ENCODE measurements at places on chromosomes 5 and 9.

GRCh38 chr5:154477382-154478223 is 424 bp downstream of the HAND1 start:
- H3K4me3 ChIP-seq: peak overlapping the region; percentile 56
- no peak for DNase-seq
- H3K36me3 ChIP-seq: no peaks in the 10 kb centered on the region
- peaks cover 81% of the 10 kb centered on the region for H3K27me3 ChIP-seq

DNA sequence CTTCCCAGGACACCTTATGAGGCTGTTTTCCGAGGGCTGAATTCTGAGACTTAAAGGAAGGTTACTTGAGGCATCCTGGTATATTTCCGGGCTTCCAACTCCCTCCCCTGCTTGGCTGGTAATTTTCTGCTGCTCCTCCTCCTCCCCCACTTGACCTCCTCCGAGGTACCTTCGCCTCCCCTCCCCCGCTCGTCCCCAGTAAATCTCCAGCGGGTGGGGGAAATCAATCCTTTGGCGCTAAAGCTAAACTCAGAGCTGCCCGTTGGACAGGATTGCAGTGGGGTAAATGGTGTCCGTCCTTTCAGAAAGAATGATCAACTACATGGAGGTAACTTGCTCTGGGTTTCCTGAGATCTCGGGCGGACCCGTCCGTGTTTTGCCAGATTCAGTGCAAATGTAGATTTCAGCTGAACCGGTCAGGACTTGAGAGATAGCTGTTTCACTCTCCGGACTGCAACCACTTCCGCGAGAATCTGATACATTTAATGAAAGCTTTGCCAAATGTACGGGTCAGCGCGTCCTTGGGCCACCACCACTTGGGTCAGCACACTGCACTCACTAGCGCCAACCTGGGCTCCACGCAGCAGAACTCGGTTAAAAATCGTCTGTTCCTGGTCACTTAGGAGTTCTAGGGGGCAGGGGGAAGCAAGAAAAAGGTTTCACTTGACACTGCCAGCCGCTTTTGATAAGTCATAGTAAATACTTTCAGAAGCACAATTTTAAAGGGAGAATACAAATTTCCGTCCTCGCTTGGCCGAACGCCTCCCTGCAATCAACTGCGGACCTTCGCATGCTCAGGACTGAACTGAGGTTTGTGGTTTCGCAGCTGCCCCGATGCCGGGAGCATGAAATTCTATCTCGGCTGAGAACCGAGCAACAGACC is 4.6 kb upstream of the ISL1 start:
- H3K4me3 ChIP-seq: no peak overlapping the region
- H3K27ac ChIP-seq: no peak overlapping the region
- H3K4me1 ChIP-seq: peaks cover 4% of the 10 kb centered on the region
- H3K36me3 ChIP-seq: no peaks in the 10 kb centered on the region

GRCh38 chr5:175746851-175747250 is 89.0 kb downstream of the HRH2 start:
- no peak for DNase-seq
- peaks cover 64% of the 10 kb centered on the region for H3K27me3 ChIP-seq

DNA sequence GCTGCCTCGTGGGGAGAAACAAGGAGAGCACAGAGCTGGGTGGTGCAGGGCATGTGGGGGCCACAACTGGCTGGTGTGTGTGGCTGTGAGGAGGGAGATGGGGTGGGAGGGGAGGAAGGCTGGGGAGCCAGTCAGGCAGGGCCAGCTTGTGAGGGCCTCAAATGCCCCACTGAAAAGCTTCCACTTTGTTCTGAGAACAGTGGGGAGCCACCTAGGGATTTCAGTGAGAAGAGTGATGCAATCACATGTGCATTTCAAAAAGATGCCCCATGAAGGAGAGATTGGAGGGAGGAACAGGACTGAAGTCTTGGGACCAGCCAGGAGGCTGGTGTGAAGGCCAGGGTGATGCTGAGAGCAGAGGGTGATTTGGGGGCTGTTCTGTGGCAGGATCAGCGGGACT is 1.3 kb downstream of the OR13J1 start:
- no peak for DNase-seq
- H3K4me1 ChIP-seq: no peaks in the 10 kb centered on the region
- no peaks in the 10 kb centered on the region for H3K36me3 ChIP-seq
- no peak overlapping the region for H3K4me3 ChIP-seq
- no peak overlapping the region for H3K27ac ChIP-seq

GRCh38 chr5:22088517-22088916 is 764.6 kb downstream of the CDH12 start:
- no peak overlapping the region for H3K27ac ChIP-seq
- H3K36me3 ChIP-seq: no peaks in the 10 kb centered on the region
- no peaks in the 10 kb centered on the region for H3K27me3 ChIP-seq
- DNase-seq: no peak
- H3K4me3 ChIP-seq: no peak overlapping the region

GRCh38 chr5:123156577-123157296 is 67.7 kb downstream of the PRDM6 start:
- H3K4me3 ChIP-seq: no peak overlapping the region
- no peak for DNase-seq
- H3K36me3 ChIP-seq: no peaks in the 10 kb centered on the region
- H3K27me3 ChIP-seq: peaks cover 6% of the 10 kb centered on the region
- no peak overlapping the region for H3K27ac ChIP-seq

- H3K36me3 ChIP-seq: peaks cover 49% of the 10 kb centered on the region
- H3K4me3 ChIP-seq: no peak overlapping the region
- H3K4me1 ChIP-seq: no peaks in the 10 kb centered on the region
- H3K27ac ChIP-seq: no peak overlapping the region
- no peaks in the 10 kb centered on the region for H3K27me3 ChIP-seq
Observed at GRCh38 chr9:137270929-137271695, 6.4 kb upstream of the TOR4A start.

DNA sequence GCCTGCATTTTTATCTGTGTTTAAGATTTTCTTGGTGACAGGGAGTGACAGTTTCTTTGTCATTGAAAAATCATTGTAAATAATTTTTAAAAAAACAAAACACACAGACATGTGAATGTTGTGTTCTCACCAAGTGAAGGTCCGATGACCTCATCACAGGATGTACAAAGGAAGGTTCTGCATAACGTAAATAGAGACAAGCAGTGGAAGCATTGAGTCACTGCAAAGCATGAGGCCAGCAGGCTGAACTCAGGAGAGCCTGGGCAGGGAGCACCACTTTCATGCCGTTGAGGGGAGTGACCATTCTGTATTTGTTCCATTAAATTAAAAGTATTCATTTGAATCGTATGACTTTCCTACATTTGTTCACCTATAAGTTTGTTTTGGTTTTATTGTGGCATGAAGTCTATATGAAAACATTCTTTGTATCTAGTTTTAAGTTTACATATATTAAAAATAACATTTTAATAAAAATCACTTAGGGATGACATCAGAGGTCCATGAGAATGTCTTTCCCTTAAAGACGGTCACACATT is 70.4 kb upstream of the TLE1 start:
- H3K27ac ChIP-seq: no peak overlapping the region
- no peaks in the 10 kb centered on the region for H3K36me3 ChIP-seq
- H3K4me1 ChIP-seq: no peaks in the 10 kb centered on the region
- no peak overlapping the region for H3K4me3 ChIP-seq

GRCh38 chr5:151236888-151237287 is 13.0 kb upstream of the CCDC69 start:
- H3K36me3 ChIP-seq: no peaks in the 10 kb centered on the region
- no peak overlapping the region for H3K27ac ChIP-seq
- no peaks in the 10 kb centered on the region for H3K27me3 ChIP-seq
- no peak for DNase-seq
- H3K4me3 ChIP-seq: no peak overlapping the region

GRCh38 chr9:110148384-110148783 is 59.6 kb downstream of the C9orf152 start:
- H3K4me3 ChIP-seq: peak overlapping the region; percentile 40
- H3K27ac ChIP-seq: no peak overlapping the region
- peaks cover 43% of the 10 kb centered on the region for H3K4me1 ChIP-seq
- no peaks in the 10 kb centered on the region for H3K36me3 ChIP-seq

DNA sequence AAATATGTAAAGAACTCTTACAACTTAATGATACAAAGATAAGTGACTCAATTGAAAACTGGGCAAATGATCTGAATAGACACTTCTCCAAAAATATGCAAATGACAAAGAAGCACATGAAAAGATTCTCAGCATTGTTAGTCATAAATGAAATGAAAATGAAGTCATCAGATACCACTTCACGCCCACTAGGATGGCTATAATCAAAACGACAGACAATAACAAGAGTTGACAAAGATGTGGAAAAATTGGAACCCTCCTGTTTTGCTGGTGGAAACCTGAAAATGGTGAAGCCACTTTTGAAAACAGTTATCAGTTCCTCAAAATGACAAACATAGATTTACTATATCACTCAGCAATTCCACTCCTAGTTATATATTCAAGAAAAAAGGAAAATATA is 7.9 kb upstream of the SYK start:
- no peaks in the 10 kb centered on the region for H3K27me3 ChIP-seq
- H3K4me1 ChIP-seq: peaks cover 16% of the 10 kb centered on the region
- H3K27ac ChIP-seq: no peak overlapping the region
- H3K36me3 ChIP-seq: no peaks in the 10 kb centered on the region
- DNase-seq: no peak
- H3K4me3 ChIP-seq: no peak overlapping the region

- H3K36me3 ChIP-seq: no peaks in the 10 kb centered on the region
- no peak for DNase-seq
- H3K4me1 ChIP-seq: no peaks in the 10 kb centered on the region
- H3K27me3 ChIP-seq: no peaks in the 10 kb centered on the region
Observed at GRCh38 chr5:145946112-145946861, 9.9 kb downstream of the SH3RF2 start.

- DNase-seq: no peak
- no peaks in the 10 kb centered on the region for H3K36me3 ChIP-seq
- no peak overlapping the region for H3K4me3 ChIP-seq
- no peak overlapping the region for H3K27ac ChIP-seq
- no peaks in the 10 kb centered on the region for H3K27me3 ChIP-seq
Observed at GRCh38 chr9:129761901-129762369, 9.1 kb upstream of the PTGES start.

DNA sequence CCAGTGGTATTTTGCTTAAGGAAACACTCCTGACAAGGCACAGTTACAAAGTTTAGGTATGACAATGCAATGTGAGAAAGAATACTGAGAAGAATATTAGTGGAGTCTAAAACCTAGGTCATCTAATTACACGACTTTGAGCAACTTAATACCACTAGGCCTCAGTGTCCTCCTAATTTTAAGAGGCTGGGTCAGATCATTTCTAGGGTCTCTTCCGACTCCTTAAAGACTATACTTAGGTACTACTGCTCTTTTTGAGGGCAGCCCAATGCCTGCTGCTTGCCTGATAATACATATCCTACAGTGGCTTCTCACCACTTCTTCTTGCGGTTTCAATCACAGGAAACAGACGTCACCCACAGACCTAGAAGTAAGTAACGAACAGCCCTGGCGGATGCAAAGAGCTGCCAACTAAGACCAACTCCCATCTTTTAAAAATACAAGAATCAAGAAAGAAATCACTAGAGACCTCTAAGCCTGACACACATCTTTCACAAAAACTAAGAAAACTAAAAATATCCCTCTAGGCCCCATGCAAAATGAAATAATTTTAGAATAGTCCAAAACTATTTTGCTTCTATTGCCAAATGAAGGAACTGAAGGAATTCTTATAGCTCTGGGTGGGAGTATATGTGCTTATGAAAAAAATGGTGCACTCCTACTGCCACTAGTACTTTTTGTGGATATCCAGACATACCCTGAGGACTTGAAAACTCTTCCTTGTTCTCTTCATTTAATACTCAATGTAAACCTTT is 13.1 kb downstream of the DIAPH1 start:
- no peaks in the 10 kb centered on the region for H3K27me3 ChIP-seq
- H3K36me3 ChIP-seq: no peaks in the 10 kb centered on the region
- peak; percentile 97 for DNase-seq
- peak overlapping the region; percentile 74 for H3K27ac ChIP-seq

- H3K4me1 ChIP-seq: no peaks in the 10 kb centered on the region
- no peak overlapping the region for H3K4me3 ChIP-seq
- DNase-seq: no peak
- peaks cover 30% of the 10 kb centered on the region for H3K36me3 ChIP-seq
- no peaks in the 10 kb centered on the region for H3K27me3 ChIP-seq
Observed at GRCh38 chr9:35556776-35557175, 48.3 kb upstream of the TESK1 start.

DNA sequence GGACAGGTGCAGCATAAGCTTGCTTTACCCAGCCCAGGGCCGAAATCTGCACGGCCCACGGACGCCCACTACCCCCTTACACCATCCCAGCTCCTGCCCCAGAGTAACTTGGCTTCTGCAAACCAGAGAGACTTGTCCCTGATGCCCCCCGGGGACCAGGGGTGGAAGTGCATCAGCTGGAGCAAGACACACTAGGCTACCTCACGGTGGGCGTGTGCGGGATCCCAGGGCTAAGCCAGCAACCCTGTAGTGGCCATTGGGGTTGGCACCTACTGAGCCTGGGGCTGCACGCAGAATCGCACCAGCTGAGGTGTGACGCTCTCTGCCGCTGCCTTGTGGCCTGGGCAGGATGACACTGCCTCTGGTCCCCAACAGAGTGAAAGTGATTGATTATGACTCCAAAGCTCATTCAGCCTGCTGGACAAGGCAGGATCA is 6.1 kb upstream of the ZNF79 start:
- peak; percentile 63 for DNase-seq
- no peak overlapping the region for H3K27ac ChIP-seq
- no peak overlapping the region for H3K4me3 ChIP-seq
- H3K36me3 ChIP-seq: no peaks in the 10 kb centered on the region
- H3K4me1 ChIP-seq: peaks cover 2% of the 10 kb centered on the region
- no peaks in the 10 kb centered on the region for H3K27me3 ChIP-seq

- H3K4me1 ChIP-seq: no peaks in the 10 kb centered on the region
- no peaks in the 10 kb centered on the region for H3K27me3 ChIP-seq
- H3K36me3 ChIP-seq: no peaks in the 10 kb centered on the region
- no peak for DNase-seq
- H3K4me3 ChIP-seq: no peak overlapping the region
Observed at GRCh38 chr9:27679338-27679737, 106.1 kb upstream of the C9orf72 start.

DNA sequence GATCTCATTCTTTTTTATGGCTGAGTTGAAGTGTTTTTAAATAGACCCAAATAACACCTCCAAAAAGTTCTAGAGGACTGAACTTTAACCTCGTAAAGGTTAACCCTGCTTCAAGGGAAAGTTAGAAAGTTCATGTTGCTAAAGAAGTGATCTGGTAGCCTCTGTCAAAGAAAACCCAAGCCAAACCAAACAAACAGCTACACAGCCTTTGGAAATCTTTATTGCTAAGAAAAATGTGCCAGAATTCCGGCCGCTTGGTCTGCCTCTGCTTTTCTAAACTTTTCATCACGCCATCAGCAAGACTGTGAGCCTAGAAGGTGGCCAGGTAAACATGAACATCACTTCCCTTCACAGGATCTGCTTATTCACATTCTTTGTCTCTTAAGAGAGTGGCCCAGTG is 17.9 kb downstream of the FUBP3 start:
- no peak overlapping the region for H3K4me3 ChIP-seq
- H3K36me3 ChIP-seq: peaks cover 52% of the 10 kb centered on the region
- no peaks in the 10 kb centered on the region for H3K4me1 ChIP-seq
- no peak overlapping the region for H3K27ac ChIP-seq

Measured in common myeloid progenitor, CD34-positive (primary cell).